Tongue (tissue), 3 donors: ENCODE measurements at places on chromosomes 13 and 19. TPM values are rescaled to one million over a fixed set of nuclear protein-coding genes. Genes with fewer than 3 reads are reported as not detected.

The FXYD3 gene
- total RNA-seq = 45.6 TPM

The HS6ST3 gene
- total RNA-seq = 1.8 TPM

GRCh38 chr13:20713751-20714150 lies 10.3 kb downstream of the IL17D start:
- peak; percentile 54 for DNase-seq

- no peak for DNase-seq
These were observed 6.4 kb upstream of the DIRAS1 start for GRCh38 chr19:2727640-2727944.

GRCh38 chr13:99496184-99497142 lies 4.8 kb upstream of the TM9SF2 start:
- peak; percentile 40 for DNase-seq

DNA sequence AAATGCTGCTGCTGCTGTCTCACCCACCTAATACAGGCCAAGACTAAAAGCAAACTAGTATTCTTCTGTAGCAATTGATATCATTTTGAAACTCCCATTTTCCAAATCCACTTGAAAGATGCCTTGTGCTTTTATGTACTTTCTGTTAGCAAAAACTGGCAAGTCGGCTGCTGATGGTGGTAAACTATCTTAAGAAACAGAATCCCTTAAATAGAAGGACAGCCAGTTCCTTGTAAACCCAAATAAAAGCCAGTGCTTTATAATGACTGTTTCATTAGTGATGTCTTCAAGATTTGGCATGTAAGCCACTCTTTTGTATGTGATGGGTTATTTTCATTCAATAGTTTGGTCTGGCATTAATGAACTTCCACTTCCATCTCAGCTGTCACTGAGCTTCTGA lies 5.2 kb downstream of the FAM124A start:
- no peak for DNase-seq

The PIN1 gene
- 71.6 TPM for total RNA-seq

GRCh38 chr19:39057615-39058014 lies 25.3 kb upstream of the FBXO27 start:
- DNase-seq = no peak

DNA sequence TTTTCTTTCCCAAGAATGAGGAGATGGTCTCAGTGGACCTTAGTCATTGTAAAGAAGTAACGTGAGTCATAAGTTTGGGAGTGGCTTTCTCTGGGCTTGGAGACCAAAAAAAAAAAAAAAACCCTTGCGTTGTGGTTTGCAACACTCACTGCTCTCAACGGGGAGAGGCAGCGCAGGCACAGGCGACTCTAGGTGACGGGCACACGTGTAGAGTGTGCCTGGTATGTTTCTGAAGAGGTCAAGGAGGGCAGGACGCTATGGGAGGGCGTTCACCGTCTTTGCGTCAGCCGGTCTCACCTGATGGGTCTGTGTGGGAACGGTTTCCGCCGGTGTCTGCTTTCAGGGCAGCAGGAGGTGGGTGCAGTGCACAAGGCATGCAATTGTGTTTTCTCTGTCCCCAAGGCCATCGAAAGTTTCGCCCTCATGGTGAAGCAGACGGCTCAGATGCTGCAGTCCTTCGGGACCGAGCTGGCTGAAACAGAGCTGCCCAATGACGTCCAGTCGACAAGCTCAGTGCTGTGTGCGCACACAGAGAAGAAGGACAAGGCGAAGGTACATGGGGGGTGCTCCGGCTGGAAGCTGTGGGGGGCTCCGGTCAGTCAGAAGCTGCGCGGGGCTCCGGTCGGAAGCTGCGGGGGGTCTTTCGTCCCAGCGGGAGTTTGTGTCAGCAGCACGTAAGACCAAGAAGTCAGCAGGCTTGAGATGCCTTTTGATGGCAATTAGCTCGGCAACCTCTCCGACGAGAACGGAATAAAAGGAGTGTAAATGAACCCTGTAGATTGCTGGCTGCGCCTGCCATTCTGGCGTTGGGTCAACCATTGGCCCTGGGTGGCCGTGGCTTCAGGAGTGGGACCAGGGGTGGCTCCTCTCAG lies 40.8 kb upstream of the F7 start:
- DNase-seq = peak; percentile 65

DNA sequence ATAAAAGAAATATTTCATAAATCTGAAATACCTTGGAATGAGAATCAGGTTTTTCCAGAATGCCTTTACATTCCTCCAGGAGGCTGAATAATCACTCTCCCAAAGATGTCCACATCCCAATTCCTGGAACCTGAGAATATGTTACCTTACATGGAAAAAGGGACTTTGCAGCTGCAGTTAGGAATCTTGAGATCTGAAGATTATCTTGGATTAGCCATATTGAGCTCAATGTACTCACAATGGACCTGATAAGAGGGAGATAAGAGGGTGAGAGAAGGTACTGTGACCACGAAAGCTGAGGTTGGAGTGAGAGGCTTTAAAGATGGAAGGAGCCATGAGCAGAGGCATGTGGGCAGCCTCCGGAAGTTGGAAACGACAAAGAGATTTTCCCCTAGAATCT lies 36.8 kb upstream of the MBNL2 start:
- no peak for DNase-seq

- no peak for DNase-seq
These were observed 3.6 kb downstream of the ZIC5 start for GRCh38 chr13:99967869-99968520.

GRCh38 chr13:53100394-53101063 lies 71.9 kb downstream of the OLFM4 start:
- DNase-seq = no peak

GRCh38 chr13:100234524-100235136 lies 145.7 kb downstream of the PCCA start:
- DNase-seq = peak; percentile 2

DNA sequence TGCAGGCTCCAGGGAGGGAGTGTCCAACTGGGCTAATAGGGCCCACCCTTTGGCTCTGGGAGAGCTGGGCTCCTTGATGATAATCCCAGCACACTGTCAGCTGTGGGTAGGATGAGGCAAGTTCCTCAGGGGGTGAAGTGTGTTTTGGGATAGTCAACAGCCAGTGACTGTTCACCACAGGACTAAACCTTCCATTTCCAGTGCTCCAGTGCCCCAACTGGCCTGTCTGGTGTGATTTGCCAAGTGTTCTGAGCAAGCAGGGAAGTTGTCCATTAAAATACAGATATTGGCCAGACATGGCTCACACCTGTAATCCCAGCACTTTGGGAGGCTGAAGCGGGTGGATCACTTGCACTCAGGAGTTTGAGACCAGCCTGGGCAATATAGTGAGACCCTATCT lies 150.9 kb downstream of the TM9SF2 start:
- DNase-seq = no peak

- no peak for DNase-seq
These were observed 27.5 kb upstream of the SIGLEC11 start for GRCh38 chr19:49988433-49988832.

DNA sequence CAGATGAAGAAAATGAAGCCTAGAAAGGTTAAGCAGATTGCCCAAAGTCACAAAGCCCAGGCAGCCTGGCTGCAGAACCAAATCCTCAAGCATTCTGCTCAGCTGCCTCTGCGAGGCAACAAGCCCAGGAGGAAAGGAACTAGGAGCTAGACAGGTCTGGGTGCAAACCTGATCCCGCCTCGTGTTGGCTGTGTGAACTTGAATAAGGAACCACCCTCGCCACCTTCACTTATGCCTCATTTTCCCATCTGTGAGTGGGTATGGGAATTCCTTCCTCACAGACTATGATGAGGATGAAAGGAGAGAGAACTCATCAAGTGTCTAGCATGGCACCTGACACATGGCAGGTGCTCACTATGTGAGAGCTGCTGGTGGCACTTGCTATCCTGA lies 6.6 kb downstream of the SMG9 start:
- DNase-seq = no peak

- no peak for DNase-seq
These were observed 5.6 kb upstream of the SLAIN1 start for GRCh38 chr13:77691871-77692270.

DNA sequence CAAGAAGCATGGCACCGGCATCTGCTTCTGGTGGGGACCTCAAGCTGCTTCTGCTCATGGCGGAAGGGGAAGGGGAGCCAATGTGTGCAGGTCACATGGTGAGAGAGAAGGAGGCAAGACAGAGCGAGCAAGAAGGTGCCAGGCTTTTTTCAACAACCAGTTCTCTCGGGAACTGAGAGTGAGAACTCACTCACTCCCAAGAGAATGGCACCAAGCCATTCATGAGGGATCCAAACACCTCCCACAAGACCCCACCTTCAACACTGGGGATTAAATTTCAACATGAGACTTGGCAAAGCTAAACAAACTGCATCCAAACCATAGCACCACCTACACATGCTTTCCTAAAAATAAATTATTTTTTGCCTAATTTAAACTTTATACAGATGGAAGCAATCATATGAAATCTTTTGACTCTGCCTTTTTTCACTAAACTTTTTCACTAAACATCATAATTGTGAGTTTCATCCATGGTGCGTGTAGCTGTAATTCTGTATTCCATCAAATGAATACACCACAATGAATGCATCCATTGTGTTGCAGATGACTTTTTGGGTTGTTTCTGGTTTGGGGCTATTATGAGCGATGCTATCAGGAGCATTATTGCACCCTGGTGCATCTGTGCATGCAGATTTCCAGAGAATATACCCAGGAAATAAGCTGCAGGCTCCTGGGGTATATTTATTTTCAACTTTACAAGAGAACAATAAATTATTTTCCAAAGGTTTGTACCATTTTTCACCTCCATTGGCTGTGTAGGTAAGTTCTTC lies 14.6 kb upstream of the IPO5 start:
- DNase-seq = peak; percentile 25

DNA sequence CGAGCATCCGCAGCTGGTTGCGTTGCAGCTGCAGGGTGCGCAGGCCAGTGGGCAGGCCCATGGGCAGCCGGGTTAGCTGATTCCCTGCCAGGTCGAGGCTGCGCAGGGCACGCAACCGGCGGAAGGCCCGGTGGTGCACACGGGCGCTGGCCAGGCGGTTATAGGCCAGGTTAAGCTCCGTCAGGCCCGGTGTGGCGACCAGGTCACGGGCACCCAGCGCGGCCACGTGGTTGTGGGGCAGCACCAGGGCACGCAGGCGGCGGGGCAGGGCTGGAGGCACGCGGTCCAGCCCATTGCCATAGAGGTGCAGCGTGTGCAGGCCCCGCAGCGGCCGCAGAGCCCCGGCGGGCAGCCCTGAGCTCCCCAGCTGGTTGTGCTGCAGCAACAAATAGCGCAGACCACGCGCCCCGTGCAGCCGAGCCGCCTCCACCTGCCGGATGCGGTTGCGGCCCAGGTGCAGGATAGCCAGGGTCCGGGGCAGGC lies 5.3 kb downstream of the PODNL1 start:
- DNase-seq = no peak

The ZNF841 gene
- total RNA-seq = 26.3 TPM

DNA sequence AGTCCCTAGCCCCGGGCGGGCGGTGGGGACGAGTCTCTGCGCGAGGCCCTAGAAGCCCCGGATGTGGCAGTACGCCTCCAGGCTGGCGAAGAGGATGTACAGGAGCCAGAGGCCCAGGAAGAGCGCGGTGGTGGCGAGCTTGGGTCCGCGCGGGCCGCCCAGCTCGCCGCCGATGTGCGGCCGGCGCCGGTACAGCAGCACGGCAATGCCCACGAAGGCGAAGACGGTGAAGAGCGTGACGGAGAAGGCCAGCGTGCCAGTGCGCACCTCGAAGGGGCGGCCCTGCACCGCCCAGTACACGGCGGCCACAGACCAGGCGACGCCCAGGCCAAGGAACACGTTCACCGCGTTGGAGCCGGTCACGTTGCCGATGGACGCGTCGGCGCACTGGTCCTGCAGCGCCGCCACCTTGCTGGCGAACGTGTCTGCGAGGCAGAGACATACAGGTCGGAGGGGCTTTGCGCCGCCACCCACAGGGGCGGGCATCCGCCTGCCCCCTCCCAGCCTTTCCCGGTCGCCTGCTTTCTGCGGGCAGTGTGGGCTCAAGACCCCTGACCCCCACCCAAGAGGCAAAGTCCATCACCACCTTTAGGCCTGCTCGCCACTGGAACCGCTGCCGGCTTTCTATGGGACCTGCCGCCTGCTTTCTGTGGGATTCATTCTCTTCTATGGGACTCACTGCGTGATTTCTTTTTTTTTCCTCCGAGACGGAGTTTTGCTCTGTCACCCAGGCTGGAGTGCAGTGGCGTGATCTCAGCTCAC lies 10.9 kb upstream of the MEIS3 start:
- DNase-seq = no peak

GRCh38 chr19:51354103-51354741 lies 12.0 kb downstream of the ETFB start:
- DNase-seq = no peak

DNA sequence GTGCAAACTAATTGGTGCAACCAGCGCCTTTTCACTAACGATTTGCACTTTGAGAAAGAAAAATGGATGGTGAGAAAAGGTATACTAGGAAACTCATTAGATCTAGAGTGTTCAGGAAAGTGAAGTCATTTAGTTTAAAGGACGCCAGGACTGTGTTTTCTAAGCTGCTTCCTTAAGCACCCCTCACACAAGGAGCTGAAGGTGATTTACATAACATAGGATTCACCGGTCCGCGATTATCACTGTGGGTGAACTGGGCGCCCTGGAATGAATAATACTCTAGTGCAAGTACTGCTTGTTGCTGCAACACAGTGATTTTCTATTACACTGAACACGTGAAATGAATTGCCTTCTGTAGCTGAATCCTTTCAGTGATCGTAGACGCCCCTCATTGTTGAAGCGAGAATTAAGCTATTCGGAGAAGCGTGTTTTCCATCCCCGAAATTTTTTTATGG lies 2.6 kb upstream of the MAB21L1 start:
- DNase-seq = peak; percentile 40

The MBD3L3 gene
- total RNA-seq = not detected

DNA sequence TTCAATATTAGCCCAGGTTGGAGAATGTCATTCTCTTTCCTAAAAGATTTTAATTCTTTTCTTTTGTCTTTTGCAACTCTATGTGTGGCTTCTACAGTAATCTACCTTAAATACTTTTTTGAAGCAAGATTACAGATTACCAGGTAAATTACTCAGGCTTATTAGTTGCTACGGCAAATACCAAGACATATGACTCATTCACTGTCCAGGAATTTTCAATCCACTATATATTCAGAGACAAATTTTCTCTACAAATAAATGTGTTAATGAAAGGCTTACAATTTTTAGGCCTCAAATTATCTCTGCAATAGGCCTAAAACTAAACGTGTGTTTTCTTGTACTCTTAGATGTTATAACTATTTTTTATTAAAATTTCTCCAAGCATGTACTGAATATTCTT lies 631.3 kb downstream of the DIAPH3 start:
- DNase-seq = no peak

The ZNF235 gene
- total RNA-seq = 10.9 TPM

The PTH2 gene
- not detected for total RNA-seq

The ZNF681 gene
- 4.7 TPM for total RNA-seq

The XRCC1 gene
- 10.5 TPM for total RNA-seq

The F10 gene
- total RNA-seq = 21.4 TPM

- peak; percentile 63 for DNase-seq
These were observed 5.8 kb upstream of the TMC4 start for GRCh38 chr19:54178581-54179261.

The ZNF69 gene
- total RNA-seq = 9.8 TPM

The UGGT2 gene
- 64.8 TPM for total RNA-seq

The ZFP36 gene
- 24.5 TPM for total RNA-seq

- peak; percentile 94 for DNase-seq
These were observed 178.2 kb downstream of the NDFIP2 start for GRCh38 chr13:79659121-79659521.

- DNase-seq = no peak
These were observed 14.7 kb downstream of the ELL start for GRCh38 chr19:18507021-18507726.
